ENCODE measurements at places on chromosomes 4 and X.

DNA sequence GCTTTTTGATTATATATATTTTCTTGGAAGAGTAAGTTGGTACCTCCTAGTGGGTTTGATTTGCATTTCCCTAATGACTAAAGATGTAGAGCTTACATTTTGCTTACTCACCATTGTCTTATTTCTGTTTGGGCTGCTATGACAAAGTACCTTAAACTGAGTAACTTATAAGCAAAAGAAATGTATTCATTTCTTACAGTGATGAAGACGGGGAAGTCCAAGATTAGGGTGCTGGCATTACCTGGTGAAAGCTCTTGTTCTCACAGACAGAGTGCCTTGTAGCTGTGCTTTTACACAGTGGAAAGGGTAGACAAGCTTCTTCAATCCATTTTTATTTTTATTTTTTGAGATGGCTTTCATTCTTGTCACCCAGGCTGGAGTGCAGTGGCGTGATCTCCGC, 229.2 kb upstream of the AGA start:
- no peak for DNase-seq

- DNase-seq: no peak
Measured at GRCh38 chr4:184344899-184345572, 127.4 kb upstream of the ENPP6 start.

DNA sequence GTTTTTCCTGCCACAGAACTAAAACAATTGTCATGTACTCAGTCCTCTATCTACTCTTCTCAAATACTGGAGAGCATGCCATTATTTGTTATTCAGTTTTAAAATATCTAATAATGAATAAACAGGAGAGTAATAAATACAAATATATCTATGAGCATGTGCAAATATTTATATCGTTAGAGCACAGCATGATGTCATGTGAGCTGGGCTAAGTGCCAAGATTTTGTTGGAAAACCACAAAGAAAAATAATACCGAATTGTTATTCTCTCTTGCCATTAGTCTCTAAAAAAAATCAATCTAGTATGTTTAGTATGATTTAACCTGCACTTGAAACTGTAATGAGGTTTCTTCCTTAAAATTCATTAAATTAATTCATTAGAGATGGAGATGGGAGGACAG, 97.3 kb downstream of the DDX60 start:
- peak; percentile 70 for DNase-seq

DNA sequence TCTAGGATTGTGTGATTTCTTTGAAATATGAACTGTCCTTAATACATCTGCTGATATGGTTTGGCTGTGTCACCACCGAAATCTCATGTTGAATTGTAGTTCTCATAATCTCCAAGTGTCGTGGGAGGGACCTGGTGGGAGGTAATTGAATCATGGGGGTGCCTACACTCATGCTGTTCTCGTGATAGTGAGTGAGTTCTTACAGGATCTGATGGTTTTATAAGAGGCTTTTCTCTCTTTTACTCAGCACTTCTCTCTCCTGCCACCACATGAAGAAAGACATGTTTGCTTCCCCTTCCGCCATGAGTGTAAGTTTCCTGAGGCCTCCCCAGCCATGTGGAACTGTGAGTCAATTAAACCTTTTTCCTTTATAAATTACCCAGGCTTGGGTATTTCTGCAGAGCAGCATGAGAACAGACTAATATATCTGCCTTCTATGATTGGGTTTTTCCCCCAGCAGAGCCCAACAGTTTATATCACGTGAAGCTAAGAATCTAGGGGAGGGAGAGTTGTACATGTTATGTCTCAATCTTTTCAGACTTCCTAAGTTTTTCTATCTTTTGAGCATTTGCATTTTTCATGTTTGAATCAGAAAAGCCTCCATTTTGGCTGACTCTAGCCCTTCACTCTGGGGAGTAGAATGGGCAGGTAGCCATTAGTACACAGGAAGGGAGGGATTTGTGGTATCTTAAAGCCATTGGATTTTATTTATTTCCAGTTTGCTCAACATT, 58.9 kb downstream of the PLAC1 start:
- peak; percentile 93 for DNase-seq

- peak; percentile 48 for DNase-seq
Measured at GRCh38 chr4:110197529-110198042, 829 bp downstream of the ELOVL6 start.

- no peak for DNase-seq
Measured at GRCh38 chr4:58325070-58325469, 1214.9 kb upstream of the IGFBP7 start.

GRCh38 chr4:14744346-14744745, 257.9 kb upstream of the CPEB2 start:
- no peak for DNase-seq

DNA sequence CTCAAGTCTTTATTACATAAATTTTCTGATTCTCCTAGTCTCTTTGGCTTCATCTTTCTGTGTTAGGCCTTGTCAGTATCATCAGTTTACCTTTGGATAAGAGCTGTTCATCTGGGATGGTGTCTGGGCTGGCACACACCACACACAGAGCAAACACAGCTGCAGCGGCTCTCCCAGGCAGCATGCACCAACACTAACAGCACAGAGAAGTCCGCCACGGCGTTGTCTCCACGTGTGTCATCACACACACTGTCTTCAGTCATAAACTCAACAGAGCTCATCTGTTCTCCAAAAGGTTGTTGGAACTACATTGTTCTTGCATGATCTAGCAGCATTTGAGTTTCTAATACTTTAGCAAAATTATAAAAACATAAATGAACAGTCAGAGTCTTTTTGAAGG, 851.9 kb upstream of the FRG1 start:
- DNase-seq: peak; percentile 54

DNA sequence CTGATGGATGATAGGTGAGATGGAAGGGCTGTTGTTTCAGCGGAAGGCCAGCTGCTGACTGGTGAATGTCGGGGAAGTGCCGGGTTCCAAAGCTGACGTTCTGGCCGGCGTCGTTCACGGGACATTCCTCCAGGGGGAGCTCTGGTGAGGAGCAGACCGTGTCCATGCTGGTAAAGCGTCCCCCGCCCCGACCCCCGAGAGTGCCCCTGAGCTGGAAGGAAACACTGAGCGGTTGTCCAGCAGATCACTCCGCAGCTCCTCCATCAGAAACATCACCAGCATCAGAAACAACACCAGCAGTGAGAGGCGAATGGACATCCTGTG, 18.6 kb upstream of the ADRA2C start:
- no peak for DNase-seq

- DNase-seq: no peak
Measured at GRCh38 chr4:57640391-57641100, 530.4 kb upstream of the IGFBP7 start.

DNA sequence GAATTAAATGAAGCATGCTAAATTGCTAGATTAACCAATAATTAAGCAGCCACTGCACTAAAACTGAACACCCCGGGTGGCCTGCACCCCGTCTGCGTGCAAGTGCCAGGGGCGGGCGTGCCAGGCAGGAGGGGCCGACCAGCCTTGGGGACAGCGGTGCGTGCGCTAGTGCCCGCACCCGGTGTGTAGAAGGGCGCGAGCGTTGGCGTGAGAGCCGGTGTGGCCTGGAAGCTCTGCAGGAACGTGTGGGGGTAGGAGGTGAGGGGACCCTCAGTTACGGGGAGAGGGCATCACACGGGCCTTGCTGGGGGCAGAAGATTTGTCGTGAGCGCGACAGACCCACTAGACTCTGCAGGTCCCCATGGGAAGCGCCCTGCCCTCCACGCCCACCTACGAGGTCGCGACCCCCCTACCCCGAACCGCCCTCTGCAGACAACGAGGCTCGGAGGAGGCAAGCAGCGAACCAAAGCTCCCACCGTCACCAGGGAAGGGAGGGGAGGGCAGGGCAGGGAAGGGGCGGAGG, 105.8 kb downstream of the FAM53A start:
- no peak for DNase-seq

DNA sequence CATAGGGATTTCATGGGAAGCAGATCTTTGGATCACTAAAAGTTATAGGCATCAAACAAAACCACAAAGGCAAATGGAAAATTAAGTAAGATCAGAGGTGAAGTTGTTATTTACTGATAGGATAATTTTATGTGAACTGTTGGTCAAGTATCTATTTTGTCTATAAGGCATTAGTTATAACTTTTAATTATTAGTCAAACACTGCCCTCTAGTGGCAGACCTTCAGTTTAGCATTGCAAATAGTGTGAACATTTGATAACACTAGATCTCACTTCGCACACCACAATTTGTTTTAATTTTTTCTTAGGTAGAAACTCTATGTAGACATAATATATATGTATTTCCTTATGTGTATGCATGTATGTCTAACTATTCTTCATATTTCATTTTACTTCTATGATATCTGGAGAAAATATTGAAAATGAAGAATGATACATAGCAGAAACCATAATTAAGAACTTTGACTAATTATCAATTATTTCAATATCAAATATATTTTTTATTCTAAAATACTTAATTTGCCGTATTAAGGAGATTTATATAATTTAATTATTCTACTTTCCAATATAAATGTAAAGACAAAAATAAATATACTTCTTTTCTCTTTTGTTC, 214.5 kb upstream of the TACR3 start:
- peak; percentile 40 for DNase-seq

GRCh38 chr4:36254371-36254770, 10.1 kb upstream of the ARAP2 start:
- no peak for DNase-seq

DNA sequence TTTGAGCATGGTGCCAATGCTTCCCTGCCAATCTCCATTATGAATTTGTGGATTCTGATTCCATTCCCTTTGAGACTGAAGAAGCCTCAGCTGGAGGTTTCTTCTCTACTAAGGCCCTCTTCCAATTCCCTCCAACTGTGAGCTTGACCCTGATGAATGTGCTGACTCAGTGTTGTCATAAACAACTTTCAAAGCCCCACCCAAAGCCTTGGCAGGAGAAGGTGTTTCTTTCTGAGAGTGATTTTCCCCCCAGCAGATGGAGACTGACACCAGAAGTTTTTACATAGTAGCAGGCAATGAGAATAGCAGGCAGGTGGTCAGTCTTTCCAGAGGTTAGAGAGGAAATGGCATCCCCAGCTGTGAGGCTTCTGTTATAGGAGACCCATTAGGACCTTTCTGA, 53.1 kb downstream of the OCRL start:
- DNase-seq: no peak

DNA sequence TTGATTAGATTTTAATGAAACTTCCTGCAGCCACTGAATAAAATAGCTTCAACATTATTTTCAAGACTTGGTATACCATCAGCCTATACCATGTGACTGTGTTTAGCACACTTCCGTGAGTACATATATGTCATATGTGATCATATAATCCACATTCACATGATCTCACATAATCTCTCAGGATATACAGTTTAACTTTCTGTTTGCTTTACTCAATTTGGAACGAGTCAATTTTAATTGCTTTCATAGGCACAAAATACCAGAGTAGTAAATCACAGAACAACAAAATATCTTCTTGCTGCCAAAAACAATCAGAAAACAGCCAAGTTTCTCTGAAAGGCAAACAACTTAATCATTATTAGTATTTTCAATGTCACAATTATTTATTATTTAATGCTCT, 731.1 kb upstream of the DIAPH2 start:
- DNase-seq: no peak

DNA sequence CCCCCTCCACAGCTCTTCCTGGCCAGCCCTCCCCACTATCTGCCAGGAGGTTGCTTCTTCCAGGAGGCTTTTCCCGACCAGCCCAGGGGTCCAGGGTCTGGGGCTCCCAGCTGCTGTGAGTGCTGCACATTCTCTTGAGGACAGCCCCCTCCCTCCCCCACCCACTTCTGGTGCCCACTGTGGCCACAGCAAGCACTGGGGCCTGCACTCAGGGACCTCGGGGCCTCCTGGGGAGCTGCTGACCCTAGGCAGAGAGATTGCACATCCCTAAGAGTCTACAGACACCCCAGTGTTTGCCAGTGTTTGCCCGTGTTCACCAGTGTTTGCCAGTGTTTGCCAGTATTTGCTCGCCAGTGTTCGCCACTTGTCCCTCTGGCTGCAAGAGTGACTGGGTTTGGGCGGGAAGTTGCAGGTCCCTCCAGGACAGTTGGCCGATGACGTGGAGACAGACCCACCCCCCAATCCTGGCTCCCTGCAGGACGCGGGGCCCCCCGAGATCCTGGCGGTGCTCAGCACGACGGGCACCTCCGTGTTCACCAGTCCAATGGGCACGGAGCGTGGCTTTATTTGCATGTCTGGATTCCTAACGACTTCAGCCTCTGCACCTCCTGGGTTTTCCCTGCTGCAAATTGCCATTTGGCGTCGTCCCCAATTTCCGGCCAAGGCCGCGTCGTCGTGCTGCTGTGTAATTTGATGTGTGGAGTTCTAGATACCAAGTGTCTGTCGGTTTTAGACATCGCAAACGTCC, 87.5 kb upstream of the NKX1-1 start:
- DNase-seq: no peak

DNA sequence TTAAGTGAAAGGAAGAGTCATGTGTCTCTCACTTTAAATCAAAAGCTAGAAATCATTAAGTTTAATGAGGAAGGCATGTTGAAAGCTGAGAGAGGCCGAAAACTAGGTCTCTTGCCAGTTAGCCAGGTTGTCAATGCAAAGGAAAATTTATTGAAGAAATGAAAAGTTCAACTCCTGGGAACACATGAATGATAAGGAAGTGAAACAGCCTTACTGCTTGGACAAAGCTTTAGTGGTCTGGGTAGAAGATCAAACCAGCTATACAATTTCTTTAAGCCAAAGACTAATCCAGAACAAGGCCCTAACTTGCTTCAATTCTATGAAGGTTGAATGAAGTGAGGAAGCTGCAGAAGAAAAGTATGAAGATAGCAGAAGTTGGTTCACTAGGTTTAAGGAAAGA, 24.9 kb downstream of the RHOH start:
- no peak for DNase-seq

GRCh38 chr4:7194251-7195140, 2.2 kb downstream of the SORCS2 start:
- DNase-seq: no peak

- DNase-seq: no peak
Measured at GRCh38 chr4:39626261-39626660, 12.4 kb downstream of the SMIM14 start.

- DNase-seq: peak; percentile 19
Measured at GRCh38 chrX:110584083-110584482, 211.5 kb downstream of the CHRDL1 start.

DNA sequence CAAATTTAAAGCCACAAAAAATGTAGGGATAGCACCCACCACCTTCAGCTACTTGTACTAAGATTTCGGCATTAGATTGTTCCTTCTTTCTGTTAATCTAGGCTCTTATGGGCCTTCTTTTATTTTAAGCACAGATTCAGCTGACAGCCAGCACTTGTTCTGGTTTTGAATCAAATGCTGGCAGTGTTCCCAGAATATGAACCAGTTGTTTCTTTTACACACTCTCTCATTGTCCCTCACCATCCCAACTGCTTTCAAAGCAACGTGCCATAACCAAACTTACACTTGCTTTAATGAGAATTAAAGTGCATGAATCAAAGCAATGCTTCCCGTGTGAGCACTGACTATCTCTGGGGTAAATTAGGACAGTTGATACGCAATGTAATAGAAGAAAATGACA, 744.5 kb upstream of the FAM241A start:
- DNase-seq: peak; percentile 79

GRCh38 chrX:73812256-73812655, 249.3 kb downstream of the CHIC1 start:
- DNase-seq: peak; percentile 11

- DNase-seq: peak; percentile 81
Measured at GRCh38 chr4:81069706-81070331, 39.3 kb downstream of the BMP3 start.

GRCh38 chr4:173522951-173523395, 7.1 kb downstream of the HAND2 start:
- DNase-seq: no peak

Measured in fibroblast of skin of abdomen (primary cell).